ENCODE measurements at places on chromosomes 7 and 10.

- no peak for DNase-seq
These were observed 14.4 kb upstream of the PCBD1 start for GRCh38 chr10:70902661-70903261.

GRCh38 chr7:67659091-67659490 is 662.5 kb downstream of the TYW1 start:
- DNase-seq, result no peak

DNA sequence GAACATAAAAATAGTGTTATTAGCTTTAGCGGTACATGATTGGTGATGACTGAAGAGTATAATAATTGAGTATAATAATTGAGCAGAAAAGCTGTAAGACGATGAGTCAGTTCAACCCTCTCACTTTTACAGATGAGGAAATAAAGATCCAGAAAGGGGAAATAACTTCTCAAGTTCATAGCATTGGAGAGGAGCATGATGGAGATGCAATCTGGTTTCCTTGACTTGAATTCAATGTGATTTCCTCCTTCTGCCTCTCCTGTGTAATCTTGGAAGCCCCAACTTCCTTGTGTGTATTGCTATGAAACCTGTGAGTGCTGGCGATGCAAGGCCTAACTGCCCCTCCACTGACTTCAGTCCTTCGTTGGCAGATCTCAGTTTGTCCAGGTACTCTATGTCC is 265.1 kb downstream of the LRMDA start:
- no peak for DNase-seq

DNA sequence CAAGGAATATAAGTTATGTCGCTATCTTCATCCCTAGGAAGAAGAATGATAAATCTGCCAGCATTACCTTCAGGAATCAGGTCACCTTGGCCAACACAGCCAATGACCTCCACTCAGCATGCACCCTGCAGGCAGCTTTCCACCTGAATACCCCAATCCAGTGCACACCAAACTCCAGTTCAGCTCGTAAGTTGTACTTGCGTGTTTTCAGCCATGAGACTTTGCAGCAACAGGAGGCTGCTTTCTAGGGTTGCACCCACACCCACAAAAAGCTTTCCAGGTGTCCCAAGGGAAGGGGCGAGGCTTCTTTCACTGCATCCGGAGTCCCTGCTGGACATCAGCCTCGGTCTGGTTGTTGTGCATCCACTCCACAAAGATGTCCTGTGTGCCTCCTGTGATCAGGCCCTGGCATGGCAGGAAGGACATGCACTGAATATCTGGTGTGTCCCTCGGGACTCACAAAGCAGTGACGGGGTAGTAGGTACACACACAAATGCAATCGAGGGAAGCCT is 282.9 kb downstream of the GRID1 start:
- DNase-seq, result no peak

GRCh38 chr10:29908962-29909361 is 150.4 kb downstream of the JCAD start:
- no peak for DNase-seq

DNA sequence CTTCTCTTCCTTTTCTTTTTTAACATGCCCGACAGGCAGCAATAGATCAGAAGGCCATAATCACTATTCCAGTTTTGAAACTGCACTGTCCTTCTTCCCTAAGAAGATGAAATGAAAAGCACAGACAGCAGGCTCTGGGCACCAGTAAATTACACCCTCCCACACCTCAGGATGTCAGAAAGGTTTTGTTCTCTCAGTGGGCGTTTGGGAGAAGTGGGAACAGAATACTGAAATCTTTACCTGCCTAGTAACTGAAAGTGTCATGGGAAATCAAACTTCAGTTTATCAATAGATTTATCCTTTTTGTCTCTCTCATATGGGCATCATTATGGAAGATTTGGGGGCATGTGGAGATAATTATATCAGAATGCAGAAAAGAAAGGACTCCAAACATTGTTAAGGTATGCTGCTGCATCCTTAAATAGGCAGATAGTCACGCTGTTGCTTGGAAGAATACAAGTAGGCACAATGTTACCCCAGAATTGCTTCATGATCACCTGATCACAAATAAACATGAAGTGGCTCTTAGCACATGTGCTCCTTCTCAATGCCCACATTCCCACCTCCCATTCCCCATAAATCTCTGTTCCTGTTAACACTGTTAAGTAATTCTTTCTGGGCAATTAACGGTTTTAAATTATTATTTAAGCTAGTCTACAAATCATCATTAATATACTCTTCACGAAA is 113.3 kb downstream of the DOCK4 start:
- DNase-seq, result no peak

DNA sequence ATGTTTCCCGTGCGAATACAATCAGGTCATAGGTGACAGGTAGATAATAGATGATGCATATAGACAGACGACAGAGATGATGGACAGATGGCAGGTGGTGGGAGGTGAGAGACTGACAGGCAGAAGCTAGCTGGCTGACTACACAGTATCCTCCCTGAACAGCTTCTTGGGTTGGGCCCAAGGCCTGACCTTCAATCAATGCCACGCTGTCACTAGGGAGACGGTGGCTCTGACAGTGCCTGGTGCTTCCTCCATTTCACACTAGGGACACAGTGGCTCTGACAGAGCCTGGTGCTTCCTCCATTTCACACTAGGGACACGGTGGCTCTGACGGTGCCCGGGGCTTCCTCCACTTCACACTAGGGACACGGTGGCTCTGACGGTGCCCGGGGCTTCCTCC is 200.1 kb downstream of the DIP2C start:
- DNase-seq, result no peak

- DNase-seq, result no peak
These were observed 126.9 kb downstream of the CNNM2 start for GRCh38 chr10:103044942-103045489.

DNA sequence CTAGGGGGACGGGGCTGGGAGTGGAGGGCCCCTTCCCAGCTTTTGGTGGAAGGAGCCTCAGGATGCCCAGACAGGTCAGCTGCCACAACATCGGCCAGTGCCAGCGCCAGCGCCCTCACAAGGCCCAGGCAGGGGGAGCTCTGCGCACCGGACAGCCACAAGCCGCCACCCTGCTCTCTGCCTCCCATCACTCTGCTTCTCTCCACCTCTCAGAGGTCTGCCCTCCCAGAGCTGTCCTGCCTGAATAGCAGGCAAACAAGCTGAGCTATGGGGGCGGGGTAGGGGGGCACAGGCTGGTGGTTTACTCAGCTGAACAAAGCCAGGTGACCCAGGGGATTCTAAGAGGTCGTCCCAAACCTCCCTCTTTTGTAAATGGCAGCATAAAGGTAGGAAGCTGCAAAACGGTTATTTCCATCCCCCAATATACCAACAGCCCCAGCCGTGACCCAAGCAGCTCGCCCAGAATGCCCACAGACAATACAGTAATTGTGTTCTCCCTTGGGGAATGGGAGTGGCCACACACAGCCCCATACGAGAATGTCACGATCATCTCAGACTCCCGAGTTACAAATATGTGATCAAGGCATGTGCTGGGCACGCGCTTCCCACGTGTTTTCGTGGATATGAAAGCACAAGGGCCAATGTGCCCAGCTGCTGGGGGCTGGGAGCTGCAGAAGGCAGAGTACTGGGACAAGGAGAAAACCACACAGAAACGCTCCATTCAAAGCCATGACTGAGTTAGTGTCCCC is 19.7 kb downstream of the FAM53B start:
- peak; percentile 41 for DNase-seq

- DNase-seq, result no peak
These were observed 6.0 kb downstream of the VWDE start for GRCh38 chr7:12397671-12398070.

GRCh38 chr7:41706228-41706930 is 3.5 kb upstream of the INHBA start:
- DNase-seq, result no peak
